ENCODE measurements at places on chromosomes 16 and 17.

DNA sequence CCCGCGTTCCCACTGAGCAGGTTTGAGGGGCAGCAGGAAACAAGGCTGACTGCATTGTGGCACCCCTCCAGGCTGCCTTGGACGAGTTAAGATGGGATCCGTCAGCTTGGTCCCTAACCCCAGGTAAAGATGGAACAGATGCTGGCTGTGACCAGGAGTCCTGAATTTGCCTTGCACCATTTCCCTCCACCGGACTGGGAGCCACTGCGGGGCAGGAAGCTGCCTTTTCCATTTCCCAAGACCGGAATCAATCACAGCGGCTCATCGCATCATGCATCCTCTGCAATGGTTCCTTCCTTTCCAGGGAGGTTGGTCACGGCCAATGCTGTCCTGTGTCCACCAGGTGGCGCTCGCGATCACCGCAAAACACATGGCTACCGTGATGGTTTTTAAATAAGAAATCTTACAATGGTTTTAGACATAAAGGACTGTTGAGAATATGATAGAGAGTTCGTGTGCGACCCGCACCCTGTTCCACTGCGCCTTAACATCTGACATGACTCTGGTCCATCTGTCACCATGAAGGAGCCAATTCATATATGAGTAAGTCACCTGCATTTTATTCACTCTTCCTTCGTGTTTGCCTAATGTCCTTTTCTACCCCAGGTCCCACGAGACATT is 6.8 kb upstream of the MEAK7 start:
- no peaks in the 10 kb centered on the region for H3K36me3 ChIP-seq
- no peak overlapping the region for H3K4me3 ChIP-seq
- H3K27me3 ChIP-seq: no peaks in the 10 kb centered on the region
- peaks cover 6% of the 10 kb centered on the region for H3K4me1 ChIP-seq

DNA sequence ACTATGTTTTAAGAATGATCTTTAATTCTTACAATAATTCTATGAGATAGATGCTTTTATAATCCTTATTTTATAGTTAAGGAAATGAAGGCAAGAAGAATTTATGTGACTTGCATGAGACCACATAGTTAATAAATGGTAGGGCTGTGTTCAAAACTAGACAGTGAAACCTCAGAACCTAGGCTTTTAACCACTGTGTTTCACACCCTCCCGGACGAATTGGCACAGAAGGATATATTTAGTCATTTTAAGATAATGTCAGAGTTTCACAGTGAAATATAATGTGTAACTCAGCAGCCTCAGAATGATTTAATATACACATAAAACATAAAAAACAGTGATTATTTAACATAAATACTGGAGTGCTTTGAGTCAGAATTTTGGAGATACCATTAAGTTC is 57.0 kb downstream of the NSRP1 start:
- no peak overlapping the region for H3K27ac ChIP-seq
- no peak overlapping the region for H3K4me3 ChIP-seq
- no peaks in the 10 kb centered on the region for H3K27me3 ChIP-seq
- DNase-seq: no peak
- no peaks in the 10 kb centered on the region for H3K4me1 ChIP-seq

GRCh38 chr17:62678214-62678919 is 50.9 kb downstream of the MRC2 start:
- H3K4me1 ChIP-seq: peaks cover 24% of the 10 kb centered on the region
- no peak overlapping the region for H3K27ac ChIP-seq
- H3K27me3 ChIP-seq: no peaks in the 10 kb centered on the region
- no peak overlapping the region for H3K4me3 ChIP-seq

DNA sequence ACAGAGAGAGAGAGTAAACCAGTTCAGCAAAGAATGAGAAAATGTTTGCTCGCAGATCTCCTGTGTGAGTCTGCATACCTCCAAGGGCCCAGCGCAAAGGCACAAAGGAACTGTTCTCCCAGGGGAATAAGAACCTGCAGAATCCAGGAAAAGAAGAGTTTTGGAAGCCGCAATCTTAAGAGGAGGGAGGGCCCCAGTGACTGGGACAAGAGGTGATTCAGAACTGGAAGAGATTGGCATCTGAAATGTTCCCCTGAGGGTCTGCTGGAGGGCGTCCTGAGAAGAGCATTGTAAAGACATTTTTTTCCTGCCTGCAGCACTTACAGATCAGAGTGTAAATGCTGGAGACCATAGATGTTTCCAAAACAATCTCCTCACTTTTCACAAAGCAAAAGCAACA is 6.1 kb downstream of the ATMIN start:
- peaks cover 52% of the 10 kb centered on the region for H3K36me3 ChIP-seq
- H3K27me3 ChIP-seq: no peaks in the 10 kb centered on the region
- H3K27ac ChIP-seq: no peak overlapping the region
- no peak overlapping the region for H3K4me3 ChIP-seq
- H3K4me1 ChIP-seq: peaks cover 8% of the 10 kb centered on the region
- no peak for DNase-seq

GRCh38 chr17:76556765-76557367 is 17.0 kb downstream of the PRCD start:
- H3K4me1 ChIP-seq: peaks cover 34% of the 10 kb centered on the region
- H3K27ac ChIP-seq: peak overlapping the region; percentile 90
- H3K36me3 ChIP-seq: peaks cover 12% of the 10 kb centered on the region
- H3K4me3 ChIP-seq: peak overlapping the region; percentile 62

GRCh38 chr17:55634702-55635101 is 88.0 kb downstream of the TMEM100 start:
- H3K4me1 ChIP-seq: peaks cover 4% of the 10 kb centered on the region
- H3K36me3 ChIP-seq: no peaks in the 10 kb centered on the region
- H3K4me3 ChIP-seq: no peak overlapping the region
- DNase-seq: no peak

- DNase-seq: no peak
- H3K36me3 ChIP-seq: peaks cover 70% of the 10 kb centered on the region
- no peak overlapping the region for H3K4me3 ChIP-seq
- H3K27ac ChIP-seq: no peak overlapping the region
Measured at GRCh38 chr16:88699180-88699579, 7.0 kb downstream of the RNF166 start.

GRCh38 chr16:56789360-56789759 is 59.4 kb downstream of the NUP93 start:
- H3K4me1 ChIP-seq: no peaks in the 10 kb centered on the region
- no peaks in the 10 kb centered on the region for H3K27me3 ChIP-seq
- DNase-seq: peak; percentile 42
- H3K27ac ChIP-seq: no peak overlapping the region
- no peak overlapping the region for H3K4me3 ChIP-seq

DNA sequence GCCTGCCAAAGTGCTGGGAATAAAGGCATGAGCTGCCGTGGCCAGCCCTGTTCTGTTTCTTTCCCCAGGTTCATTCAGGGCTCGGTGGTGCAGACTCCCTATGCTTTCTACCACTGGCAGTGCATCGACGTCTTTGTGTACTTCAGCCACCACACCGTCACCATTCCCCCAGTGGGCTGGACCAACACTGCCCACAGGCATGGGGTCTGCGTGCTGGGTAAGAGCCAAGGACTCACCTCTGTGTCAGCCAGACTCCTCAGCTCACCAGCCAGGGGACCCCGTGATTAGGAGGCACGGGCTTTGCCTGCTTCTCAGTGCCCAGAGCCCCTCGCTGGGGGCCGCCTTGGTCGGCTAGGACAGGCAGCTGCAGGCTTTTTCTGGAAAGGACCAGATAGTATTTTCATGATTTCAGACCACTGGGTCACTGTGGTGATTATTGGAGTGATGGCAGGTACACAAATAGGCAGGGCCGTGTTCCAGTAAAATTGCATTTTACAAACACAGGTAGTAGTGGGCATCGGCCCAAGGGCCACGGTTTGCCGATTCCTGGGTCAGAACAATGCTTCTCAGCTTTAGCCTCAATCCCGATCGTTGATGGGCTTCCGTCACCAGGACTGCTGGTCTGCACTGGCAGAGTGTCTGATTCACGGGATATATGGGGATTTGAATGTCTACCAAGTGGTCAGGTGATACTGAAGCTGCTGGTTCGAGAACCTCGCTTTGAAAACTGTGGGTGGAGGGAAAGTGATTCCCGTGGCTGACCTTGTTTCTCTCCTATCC is 5.0 kb downstream of the ENGASE start:
- H3K36me3 ChIP-seq: peaks cover 52% of the 10 kb centered on the region
- no peak overlapping the region for H3K27ac ChIP-seq
- DNase-seq: peak; percentile 1
- no peak overlapping the region for H3K4me3 ChIP-seq
- H3K4me1 ChIP-seq: peaks cover 22% of the 10 kb centered on the region
- H3K27me3 ChIP-seq: no peaks in the 10 kb centered on the region

DNA sequence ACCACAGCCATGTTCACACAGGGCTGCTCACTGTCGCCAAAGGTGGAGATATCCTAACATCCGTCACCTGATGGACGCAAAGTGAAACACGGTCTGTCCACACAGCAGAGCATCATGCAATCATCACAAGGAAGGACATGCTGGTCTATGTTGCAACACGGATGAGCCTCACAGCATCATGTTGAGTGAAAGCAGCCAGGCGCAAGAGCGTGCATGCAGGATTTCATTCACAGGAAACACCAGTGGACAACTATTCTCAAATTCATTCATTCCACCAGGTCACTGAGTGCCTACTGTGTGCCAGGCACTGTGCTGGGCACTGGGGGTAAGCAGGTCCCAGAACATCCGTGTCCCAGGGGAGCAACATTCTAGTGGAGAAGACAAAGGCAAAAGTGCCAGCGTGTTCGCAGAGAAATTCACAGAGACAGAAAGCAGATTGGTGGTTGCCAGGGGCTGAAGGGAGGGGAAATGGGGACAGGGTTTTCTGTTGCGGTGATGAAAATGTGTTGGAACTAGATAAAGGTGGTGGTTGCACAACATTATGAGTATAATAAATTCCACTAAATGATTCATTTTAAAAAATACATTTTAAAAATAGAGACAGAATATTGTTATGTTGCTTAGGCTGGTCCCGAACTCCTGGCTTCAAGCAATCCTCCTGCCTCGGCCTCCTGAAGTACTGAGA is 22.7 kb upstream of the KCNJ12 start:
- H3K27me3 ChIP-seq: no peaks in the 10 kb centered on the region
- no peak overlapping the region for H3K27ac ChIP-seq
- H3K4me3 ChIP-seq: no peak overlapping the region
- no peaks in the 10 kb centered on the region for H3K36me3 ChIP-seq

DNA sequence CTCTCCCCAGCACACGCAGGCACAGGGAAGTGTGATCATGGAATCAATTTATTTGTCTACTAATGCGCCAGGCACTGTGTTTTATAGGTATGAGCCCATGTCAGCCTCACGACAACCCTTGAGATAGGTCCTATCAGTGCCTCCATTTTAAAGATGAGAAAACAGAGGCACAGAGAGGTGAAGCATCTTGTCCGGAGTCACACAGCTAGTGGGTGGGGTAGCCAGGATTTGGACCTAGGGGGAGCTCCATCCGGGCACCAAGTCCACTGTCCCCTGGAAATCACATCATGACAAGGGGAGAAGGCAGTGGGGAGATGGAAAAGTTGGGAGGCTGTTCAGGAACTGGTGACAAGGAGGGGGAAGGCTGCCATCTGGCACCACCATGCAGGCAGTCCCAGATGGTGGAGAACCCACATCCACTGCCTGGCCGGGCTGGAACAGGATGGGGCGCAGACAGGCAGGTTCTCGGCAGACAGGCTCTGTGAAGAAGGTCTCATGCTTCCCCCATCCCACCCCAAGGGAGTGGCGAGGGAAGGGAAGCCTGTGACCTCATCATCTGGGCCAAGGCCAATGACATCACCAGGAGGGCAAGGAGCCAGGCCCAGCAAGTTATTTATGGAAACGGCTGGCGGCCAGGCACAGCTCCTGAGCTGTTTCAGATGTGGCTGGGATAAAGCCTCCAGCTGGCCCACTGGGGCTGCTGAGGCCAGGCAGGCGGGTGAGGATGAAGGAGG is 126.0 kb upstream of the SDK2 start:
- H3K4me3 ChIP-seq: no peak overlapping the region
- DNase-seq: peak; percentile 96
- peaks cover 15% of the 10 kb centered on the region for H3K4me1 ChIP-seq
- no peaks in the 10 kb centered on the region for H3K36me3 ChIP-seq

- H3K4me3 ChIP-seq: no peak overlapping the region
- peaks cover 4% of the 10 kb centered on the region for H3K36me3 ChIP-seq
- no peak overlapping the region for H3K27ac ChIP-seq
- H3K27me3 ChIP-seq: peaks cover 2% of the 10 kb centered on the region
Measured at GRCh38 chr16:4176906-4177417, 60.7 kb upstream of the ADCY9 start.

DNA sequence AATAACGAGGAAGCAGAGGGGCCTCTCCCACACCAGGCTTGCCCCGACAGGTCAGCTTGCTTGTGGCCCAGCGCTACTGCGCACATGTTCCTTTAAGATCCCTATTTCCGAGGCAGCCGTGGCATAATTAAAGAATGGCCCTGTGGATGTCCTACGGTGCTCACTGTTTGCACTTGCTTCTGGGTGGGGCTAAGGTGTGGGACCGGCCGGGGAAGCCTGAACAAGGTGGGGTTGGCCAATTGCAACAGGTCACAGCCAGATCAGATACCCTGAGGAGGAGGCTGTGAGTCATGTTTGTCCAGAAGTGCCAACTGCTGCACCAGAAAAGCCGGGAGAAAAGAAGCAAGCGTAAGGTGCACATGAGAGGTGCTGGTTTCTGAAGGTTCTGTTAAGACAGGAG is 158.5 kb upstream of the CACNG5 start:
- no peak overlapping the region for H3K27ac ChIP-seq
- H3K27me3 ChIP-seq: peaks cover 2% of the 10 kb centered on the region
- no peak for DNase-seq
- no peaks in the 10 kb centered on the region for H3K36me3 ChIP-seq

DNA sequence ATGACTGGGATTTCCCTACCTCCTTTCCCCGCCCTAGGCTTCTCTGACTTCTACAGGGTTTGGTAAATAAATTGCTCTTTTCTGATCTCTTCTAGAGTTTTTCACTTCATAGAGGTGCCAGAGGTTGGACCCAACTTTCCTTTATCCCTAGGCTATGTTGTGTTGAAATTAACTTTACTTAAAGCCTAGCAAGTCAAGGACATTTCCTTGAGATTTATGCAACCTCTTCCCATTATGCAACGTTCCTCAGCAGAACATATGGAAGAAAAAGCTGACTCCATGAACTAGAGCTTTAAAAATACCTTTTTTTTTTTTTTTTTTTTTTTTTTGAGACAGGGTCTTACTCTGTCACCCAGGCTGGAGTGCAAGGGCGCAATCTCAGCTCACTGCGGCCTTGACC is 15.5 kb downstream of the MPO start:
- H3K27ac ChIP-seq: no peak overlapping the region
- no peaks in the 10 kb centered on the region for H3K4me1 ChIP-seq
- no peak for DNase-seq
- no peak overlapping the region for H3K4me3 ChIP-seq
- H3K36me3 ChIP-seq: no peaks in the 10 kb centered on the region

DNA sequence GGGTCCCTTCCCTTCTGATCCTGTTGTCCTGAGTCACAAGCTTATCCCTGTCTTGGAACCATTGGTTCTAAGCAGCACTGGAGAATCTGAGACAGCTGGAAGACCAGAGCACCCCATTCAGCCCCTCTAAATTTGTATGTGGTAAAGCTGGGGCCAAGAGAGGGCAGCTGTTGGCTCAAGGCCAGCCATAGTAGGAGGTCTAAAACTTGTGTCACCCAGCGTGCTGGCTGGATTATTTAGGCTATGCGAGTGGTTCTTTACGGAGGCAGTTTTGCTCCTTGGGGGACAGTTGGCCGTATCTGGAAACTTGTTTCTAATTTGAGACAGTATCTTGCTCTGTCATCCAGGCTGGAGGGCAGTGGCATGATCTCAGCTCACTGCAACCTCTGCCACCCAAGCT is 69.6 kb upstream of the GSE1 start:
- H3K27ac ChIP-seq: no peak overlapping the region
- no peaks in the 10 kb centered on the region for H3K36me3 ChIP-seq
- peak; percentile 52 for DNase-seq
- no peak overlapping the region for H3K4me3 ChIP-seq
- peaks cover 38% of the 10 kb centered on the region for H3K4me1 ChIP-seq
- no peaks in the 10 kb centered on the region for H3K27me3 ChIP-seq

GRCh38 chr17:75889454-75889853 is 7.3 kb downstream of the TRIM65 start:
- no peak overlapping the region for H3K27ac ChIP-seq
- no peaks in the 10 kb centered on the region for H3K27me3 ChIP-seq
- H3K36me3 ChIP-seq: peaks cover 33% of the 10 kb centered on the region
- no peak overlapping the region for H3K4me3 ChIP-seq
- H3K4me1 ChIP-seq: peaks cover 9% of the 10 kb centered on the region
- no peak for DNase-seq
